ENCODE measurements at places on chromosomes 5 and 9.

- no peak for DNase-seq
Measured at GRCh38 chr9:32703635-32704034, 68.2 kb upstream of the TAF1L start.

GRCh38 chr9:89632736-89633135 lies 27.9 kb downstream of the GADD45G start:
- no peak for DNase-seq

- DNase-seq, result no peak
Measured at GRCh38 chr5:140355546-140355945, 4.4 kb upstream of the SLC4A9 start.

DNA sequence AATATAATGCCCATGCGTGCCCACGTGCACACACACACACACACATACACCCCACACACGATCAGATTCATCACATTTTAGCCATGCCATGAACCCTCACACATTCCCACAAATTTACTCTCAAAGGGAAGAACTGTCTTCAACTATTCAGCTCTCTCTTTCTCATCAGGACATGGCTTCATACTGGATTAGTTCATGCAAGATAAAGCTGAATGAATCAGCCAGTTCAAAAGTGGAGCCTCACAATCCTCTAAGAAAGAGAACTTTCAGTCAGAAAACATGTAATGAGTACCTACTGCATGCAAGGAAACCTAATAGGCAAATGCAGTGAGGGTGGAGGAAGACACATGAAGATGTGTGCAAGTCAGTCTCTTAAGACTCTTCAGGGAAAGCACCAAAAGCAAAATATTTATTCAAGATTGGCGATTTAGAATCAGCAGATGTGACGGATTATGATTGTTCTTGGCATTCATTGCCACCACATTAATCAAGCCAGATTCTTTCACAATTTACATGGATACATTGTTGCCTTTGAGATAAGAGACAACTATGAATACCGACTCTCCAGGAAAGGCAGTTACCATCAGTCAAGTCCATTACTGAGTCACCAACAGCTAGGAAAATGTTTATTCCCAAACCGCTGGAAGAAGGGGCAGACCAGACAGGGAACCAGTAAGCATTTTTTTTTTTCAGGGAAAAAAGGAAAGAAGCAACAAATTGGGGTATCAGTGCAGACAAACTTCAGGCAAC lies 30.3 kb upstream of the PUM3 start:
- no peak for DNase-seq

- DNase-seq, result no peak
Measured at GRCh38 chr5:96079075-96079474, 117.4 kb upstream of the ELL2 start.

GRCh38 chr5:7325975-7326913 lies 69.7 kb upstream of the ADCY2 start:
- no peak for DNase-seq

GRCh38 chr5:10699987-10700386 lies 61.0 kb downstream of the DAP start:
- no peak for DNase-seq

DNA sequence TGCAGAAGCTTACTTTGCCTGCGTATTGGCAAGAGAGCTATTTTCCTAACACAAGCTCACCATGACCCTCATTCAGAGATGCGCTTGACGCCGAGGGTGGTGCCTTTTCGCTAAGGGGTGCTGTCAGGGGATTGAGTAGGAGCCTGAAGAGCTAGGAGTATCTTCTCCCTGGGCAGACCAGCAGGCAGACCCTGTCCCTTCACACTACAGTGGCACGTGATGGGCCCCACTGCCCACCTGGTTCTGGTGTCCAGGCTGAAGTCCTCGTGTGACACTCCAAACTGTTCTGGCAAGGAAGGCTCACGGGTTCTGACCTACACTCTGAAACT lies 198.3 kb downstream of the AUH start:
- DNase-seq, result no peak

DNA sequence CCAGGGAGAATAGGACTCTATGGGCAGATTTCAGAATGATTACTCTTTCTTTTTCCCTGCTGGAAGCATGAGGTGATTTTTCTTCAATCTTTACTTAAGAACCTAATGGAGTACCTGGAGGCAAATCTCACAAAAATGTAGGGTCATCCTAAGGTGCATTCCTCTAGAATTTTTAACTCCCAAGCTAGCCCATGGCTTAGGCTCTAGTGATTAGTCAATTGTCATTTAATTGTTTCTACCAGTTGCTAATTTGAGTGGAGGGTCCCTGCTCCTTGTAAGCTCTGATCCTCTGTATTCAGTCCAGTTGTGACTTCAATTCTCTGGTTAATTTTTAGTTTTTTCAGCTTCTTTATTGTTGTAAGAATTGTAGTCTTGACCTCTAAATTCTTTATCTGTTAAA lies 467.0 kb downstream of the HTR1A start:
- DNase-seq, result no peak

DNA sequence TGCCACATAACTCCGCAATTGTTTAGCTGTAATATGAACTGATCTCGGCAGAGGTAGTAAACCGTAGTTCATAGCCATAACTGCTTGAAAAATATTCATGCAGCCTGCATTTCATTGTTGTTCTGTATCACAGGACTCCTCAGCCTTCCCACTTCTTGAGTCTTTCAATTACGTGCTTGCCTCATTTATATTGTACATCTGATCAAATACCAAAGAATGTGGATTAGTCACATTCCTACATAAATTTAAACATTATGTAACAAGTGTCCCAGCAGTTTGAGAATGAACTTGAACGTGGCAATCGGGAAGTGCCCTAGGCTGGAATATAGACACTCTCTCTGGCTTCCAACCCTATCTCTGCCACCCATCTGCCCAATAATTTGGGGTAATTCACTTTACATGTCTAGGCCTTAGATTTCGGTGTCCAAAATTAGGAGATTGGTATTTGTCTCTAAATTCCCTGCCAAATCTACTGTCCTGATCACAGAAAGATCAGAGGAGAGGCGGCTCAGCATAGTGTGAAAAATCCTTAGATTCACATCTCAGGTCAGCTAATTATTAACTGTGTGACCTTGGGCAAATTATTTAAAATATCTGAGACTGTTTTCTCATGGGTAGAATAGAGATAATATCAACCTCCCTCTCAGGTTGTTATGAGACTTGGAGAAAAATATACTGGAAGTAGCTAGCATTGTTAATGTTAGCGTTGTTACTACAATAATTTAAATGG lies 215.1 kb upstream of the RFX3 start:
- no peak for DNase-seq

DNA sequence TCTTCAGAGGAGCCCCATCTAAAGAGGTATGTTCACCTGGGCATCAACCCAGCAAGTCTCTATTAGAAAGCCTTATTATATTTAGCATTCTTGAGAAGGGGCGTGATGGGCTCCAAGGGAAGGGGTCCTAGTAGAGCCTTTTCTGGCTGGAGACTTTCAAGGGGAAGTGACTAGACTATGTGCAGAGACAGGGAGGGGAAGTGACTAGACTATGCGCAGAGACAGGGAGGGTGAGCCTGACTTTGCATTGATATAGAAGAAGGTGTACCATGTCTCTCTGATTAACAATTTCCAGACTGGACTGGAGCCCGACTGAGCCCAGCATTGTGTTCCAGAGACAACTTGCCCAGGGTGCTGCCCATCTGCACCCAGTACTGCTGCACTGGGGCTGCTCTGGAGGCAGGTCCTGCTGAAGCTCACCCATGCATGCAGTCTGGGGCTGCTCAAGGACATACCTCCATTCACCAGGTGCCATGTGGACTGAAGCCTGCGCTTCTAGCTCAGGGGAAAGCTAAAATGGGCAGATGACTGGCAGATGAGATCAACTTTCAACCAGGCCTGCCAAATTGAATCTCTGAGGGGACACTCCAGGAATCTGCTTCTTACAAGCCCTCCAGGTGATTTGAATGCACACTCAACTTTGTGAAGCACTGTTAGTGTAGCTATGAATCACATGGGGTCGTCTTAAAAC lies 83.0 kb upstream of the GNA14 start:
- no peak for DNase-seq

GRCh38 chr9:73423891-73424290 lies 272.2 kb downstream of the ANXA1 start:
- no peak for DNase-seq

DNA sequence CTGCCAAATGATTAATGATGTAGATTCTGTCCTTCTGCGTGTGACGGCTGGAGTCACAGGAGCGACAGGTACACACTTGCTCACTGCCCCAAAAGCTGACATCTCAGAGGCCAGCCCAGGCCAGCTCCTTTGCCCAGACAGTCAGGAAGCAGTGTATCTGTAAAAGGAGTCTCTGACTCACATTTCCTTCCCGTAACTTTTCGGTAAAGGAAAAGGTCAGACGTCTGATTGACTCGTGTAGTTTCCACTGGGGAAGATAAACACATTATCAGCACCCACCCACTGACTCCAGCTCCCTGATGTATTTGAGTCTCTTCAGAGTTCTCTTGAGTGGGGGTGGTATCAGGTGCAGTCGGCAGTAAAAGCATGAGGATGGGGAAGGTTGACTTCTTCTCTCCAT lies 64.4 kb upstream of the WWC1 start:
- peak; percentile 62 for DNase-seq

DNA sequence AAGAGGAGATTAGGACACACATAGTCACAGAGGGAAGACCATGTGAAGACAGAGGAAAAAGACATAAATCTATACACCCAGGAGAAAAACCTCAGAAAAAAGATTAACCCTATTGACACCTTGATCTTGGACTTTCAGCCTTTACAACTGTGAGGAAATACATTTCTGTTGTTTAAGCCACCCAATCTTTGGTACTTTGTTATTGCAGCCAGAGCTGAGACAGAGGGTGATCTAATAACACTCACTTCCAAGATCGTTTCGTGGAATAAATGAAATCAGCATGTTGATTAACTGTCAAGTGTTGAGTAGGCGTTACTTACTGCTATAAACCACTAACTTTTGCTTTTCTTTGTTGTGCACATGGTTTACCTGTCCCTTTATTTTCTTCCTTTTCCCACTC lies 361.2 kb upstream of the RIOK2 start:
- no peak for DNase-seq

- DNase-seq, result no peak
Measured at GRCh38 chr5:10452768-10453331, 11.2 kb downstream of the ROPN1L start.

GRCh38 chr5:120599576-120599975 lies 135.5 kb downstream of the PRR16 start:
- DNase-seq, result no peak

GRCh38 chr5:178564397-178564796 lies 25.8 kb downstream of the COL23A1 start:
- DNase-seq, result no peak

DNA sequence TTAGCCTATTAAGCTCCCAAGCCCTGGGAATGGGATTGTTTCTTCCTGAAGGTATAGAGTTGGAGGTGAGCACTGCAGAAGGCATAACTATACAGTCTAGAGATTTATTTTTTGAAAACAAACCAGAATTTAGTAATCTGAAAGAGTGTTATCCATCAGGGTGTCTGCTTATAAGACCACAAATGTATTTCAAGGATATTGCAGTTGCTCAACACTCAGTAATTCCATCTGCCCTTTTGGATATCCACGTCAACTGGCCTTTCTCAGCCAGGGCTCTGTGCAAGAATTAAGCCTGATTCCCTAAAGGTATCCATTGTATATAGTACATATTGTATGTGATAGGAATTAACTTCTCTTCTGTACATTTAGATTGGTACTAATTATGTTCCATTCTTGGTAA lies 15.0 kb upstream of the IL31RA start:
- no peak for DNase-seq

- DNase-seq, result no peak
Measured at GRCh38 chr5:17269201-17269600, 51.8 kb downstream of the BASP1 start.

DNA sequence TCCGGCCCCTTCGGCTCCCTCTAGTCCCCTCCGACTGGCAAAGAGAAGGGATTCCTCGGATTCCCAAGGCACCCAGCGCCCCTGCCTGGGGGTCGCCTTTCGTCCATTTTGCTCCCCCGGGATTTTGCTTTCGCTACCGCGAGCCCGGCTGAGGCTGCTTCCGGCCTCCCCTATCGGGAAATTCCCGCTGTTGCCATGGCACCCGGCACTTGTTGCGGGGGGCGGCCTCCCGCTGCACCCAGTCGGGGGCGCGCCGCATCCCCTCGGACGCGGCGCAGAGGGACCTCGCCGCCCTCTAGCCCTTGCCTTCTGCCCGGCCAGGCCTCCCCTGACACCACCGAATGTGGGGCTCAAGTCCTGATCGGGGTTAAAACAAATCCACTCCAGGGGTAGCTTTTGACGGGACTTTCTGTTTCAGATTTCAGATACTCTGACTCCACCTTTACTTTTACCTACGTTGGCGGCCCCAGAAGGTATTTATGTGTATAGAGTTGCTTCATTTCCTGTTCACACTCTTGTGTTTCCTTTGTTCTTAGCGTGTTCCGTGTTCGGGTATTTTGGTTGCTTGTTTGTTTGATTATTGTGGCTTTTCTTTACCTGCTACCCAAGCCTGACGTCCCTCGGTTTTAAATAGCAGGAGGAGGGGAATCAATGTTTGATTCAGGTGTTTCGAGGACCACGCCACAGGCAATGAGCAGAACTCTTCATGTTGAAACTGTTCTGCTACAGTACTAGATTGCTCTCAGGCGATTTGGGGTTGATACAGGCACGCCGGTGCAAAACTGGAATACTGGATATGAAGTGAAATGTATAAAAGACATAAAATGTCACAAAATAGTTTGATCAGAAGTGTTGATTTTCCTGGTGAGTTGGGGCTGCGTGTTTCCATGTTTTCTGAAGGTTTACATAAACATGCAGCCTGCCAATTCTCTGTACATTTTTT lies 1.5 kb downstream of the PARP8 start:
- peak; percentile 96 for DNase-seq

- no peak for DNase-seq
Measured at GRCh38 chr9:131028221-131028884, 19.4 kb downstream of the LAMC3 start.

Data from activated CD8-positive, alpha-beta memory T cell treated with anti-CD3 and anti-CD28 coated beads for 24 hours (primary cell).